Body of pancreas (tissue), 4 donors: ENCODE measurements at places on chromosomes 16 and 17. TPM values are rescaled to one million over a fixed set of nuclear protein-coding genes. Genes with fewer than 3 reads are reported as not detected.

The UTP4 gene
- 12.2 TPM for total RNA-seq

The KRTAP4-5 gene
- not detected for total RNA-seq

The ZC3H7A gene
- total RNA-seq = 49.5 TPM

The EVPLL gene
- not detected for total RNA-seq

The TMEM238L gene
- not detected for total RNA-seq

The TNFRSF13B gene
- total RNA-seq = not detected

The TMEM88 gene
- 16.2 TPM for total RNA-seq

The SLC16A13 gene
- 1.6 TPM for total RNA-seq

The PIRT gene
- not detected for total RNA-seq

- DNase-seq = no peak
Measured at GRCh38 chr17:39777534-39778365, 40.0 kb downstream of the GRB7 start.

DNA sequence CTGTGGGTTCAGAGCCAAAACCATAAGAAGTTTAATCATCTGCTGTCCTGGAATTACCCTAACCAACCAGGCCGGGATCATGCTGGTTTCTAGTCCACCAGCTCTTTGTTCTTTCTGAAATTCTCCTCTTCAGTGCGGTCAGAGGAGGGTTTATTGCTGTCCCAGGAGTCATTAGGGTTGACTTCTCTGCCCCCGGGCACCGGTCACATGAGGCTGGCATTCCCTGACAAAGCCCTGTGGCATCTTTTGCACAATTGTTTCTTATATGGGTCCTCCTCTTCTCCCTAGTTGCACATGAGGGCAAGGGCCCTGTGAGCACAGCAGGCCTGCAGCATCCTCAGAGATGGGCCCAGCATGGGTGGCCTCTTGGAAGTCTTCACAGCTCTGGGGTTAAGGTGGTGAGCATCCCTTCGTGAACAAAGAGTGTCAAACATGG is 243.9 kb downstream of the IRF8 start:
- no peak for DNase-seq

DNA sequence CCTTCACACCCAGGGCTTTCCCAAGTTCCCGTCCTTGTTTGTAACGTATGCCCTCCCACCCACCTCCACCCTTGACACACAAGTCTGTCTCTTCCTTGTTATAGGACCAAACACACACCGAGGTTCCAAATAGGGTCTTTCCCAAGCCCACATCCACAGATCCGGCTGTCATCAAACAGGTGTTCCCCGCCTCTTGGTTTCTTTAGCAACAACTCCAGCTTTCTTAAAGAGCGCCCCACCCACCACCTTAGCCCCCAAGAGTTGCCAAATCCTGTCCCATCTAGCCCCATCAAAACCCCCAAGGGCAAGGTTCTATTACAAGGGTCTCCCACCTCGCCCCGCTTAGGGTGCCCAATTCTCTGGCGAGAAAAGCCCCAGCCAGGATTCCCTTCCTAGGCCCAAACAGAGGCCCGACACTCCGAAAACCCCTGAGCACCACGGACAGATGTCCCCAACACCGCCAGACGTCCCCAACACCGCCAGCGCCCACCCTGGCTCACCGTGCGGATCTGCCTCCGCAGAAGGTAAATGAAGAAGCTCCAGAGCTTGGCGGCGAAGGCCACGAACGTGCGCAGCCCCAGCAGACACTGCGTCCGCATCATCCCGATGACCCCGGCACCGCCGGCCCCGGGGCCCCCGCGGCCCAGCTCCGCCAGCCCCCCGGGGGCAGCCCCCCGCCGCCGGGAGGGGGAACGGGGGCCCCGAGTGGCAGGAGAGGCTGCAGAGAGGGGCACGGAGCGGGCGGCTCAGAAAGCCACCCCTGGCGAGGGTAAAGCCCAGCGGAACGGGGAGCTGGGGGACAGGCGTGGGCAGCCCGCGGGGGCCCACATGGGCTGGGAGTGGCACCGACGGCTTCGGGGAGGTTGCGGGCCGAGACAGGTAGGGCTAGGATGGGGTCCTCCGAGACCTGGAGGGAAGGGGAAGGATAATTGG is 573 bp downstream of the CTDNEP1 start:
- peak; percentile 29 for DNase-seq

- no peak for DNase-seq
Measured at GRCh38 chr17:27326051-27326450, 32.1 kb downstream of the WSB1 start.

GRCh38 chr17:77194179-77194578 is 53.4 kb downstream of the SEC14L1 start:
- DNase-seq = no peak

GRCh38 chr17:49316258-49316570 is 45.8 kb downstream of the ZNF652 start:
- no peak for DNase-seq

DNA sequence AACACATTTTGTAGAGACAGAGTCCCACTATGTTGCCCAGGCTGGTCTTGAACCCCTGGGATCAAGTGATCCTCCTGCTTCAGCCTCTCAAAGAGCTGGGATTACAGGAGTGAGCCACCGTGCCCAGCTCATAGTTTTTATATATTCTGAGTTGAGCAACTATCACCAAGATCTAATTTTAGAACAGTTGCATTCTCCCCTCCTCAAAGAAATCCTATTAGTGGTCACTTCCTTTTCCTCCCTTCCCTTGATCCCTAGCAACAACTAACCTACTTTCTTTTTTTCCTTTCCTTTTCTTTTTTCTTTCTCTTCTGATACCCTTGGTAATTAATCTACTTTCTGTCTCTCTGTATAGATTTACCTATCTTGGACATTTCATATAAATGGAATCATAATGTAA is 61.5 kb upstream of the B4GALNT2 start:
- no peak for DNase-seq

DNA sequence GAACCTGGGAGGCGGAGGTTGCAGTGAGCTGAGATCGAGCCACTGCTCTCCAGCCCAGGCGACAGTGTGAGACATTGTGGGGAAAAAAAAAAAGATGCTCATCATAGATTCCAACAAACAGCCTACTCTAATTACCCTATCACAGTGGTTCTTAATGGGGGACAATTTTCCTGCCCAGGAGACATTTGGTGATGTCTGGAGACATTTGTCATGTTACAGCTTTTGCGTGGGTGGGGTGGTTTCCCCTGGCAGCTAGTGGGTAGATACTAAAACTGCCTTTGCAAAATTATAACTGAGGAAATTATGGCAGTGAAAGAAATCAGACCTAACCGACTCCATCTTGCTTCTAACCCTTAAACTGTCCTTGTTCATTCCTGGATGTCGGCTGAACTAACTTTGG is 92.5 kb upstream of the RBL2 start:
- no peak for DNase-seq
